ENCODE measurements at places on chromosomes 5 and 9.

DNA sequence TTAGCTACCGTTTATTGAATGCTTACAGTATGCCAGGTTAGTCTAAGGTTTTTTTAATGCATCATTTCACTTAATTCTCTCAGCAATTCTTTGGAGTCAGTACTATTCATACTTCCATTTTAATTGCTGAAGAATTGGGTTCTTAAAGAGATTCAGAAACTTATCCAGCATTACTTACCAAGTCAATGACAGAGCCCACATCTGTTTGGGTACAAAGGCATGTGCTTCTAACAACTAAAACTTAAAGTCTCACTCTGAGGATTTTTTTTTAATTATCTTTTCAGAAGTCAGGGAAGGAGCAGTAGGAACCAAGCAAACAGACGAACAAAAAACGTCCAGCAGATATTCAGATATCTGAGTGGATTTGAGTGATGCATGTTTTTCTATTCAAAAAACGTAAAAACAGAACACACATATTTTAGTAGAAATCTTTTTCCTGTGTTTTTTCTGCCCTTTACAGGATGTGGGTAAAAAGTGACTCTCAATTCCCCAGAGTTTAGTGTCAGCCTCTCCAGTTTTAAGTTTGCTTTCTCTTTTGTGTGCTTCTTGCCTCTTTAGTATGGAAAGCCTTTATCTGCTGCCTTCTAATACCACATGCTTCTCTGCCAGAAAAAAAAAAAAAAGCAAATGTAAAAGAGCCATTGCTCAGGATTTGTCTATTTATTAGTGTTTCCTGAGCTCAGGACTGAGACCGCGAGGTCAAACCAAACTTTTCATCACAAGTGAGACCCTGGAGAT lies 118.0 kb downstream of the PRKACG start:
- DNase-seq: no peak

- DNase-seq: no peak
Measured at GRCh38 chr9:25773805-25774204, 95.6 kb upstream of the TUSC1 start.

DNA sequence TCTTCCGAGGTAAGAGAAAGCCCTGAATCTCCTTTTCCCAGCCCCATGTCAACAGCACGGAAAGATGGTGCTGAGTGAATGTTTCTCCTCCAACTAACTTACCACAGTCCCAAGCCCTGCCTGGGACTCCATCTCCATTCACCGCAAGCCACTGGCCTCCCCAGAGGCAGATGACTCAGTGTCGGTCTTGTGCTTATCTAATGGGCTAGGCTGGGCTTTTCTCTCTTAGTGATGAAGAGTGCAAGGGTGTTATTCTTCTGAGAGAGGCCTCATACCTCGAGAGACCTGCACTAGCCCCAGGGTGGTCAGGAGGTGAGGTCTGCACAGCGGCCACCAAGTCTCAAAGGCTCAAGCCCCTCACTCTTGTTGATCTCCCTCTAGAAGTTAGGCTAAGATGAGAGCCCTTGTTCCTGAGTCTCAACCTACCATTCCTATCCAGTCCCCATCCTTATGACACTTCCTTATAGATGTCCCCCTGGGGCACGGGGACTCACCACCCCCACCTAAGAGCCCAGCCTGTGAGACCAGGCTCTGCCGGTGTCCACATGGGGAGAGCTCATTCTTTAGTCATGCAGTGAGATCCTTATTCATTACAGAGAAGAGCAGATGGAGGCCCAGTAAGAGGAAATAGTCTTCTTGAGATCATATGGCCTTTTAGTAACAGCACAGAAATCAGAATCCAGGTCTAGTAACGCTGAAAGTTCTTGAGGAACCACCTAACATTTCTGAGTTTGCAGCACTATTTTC lies 127.0 kb downstream of the SAXO1 start:
- DNase-seq: no peak

DNA sequence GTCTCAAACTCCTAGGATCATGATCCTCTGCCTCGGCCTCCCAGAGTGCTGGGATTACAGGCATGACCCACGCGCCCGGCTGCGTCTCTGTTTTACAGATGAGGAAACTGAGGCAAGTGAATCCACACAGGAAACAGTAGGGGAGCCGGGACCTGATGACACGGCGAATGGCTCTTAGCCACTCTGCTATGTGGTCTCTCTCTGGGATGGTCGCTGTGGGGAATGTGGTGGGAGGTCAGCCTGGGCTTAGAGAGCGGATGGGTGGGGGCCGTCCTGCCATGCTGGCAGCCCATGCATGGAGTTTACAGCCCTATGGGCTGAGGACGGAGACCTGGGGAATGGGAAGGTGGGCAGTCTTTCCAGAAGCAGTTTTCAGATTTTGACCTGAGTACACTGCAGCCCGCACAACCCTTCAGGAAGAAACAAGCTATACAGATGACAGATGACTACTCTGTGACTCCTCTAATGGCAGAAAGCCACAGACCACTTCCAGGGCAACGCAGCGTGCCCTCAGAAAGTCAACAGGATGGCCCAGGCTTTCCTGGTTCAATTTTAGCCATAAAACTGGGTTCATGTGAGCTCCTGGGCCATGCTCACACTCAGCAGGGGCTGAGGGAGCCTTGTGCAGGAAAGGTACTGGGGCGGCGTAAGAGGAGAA lies 136.1 kb upstream of the RAPGEF1 start:
- no peak for DNase-seq

DNA sequence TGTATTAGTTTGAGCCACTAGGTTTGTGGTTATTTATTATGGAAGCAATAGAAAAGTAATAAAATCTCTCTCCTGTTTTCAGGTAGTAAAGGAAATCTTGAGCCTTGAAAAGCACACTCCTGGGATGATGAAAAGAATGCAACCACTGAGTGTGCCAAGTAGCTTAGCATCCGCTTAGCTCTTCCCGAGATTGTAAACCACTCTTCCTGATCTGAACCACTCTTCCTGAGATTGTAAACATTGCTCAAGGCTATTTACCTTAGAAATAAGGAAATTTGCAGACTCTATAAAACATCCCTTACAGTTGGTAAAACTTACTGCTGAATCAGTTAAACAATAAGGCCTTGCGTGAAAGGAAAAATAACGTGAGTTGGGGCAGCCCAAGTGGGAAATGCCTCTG lies 17.4 kb upstream of the IL33 start:
- DNase-seq: no peak

DNA sequence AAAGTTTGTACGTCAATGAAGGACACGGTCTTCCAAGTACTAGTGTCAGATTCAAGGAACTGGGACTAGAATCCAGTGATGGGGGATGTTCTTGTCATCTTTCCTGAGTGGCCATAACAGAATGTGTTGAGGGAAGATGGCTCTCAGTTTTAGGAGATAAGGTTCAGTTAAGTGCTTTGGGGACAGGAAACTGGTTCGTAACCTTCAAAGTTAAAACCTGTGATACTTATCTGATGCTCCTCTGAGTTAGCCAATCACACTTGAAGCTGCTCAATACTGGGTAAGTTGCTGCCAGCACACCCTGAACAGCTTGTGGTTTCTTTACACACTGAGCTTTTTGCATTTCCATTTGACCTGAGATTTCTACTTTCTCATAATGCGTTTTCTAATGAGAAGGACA lies 64.4 kb downstream of the PIK3R1 start:
- no peak for DNase-seq

DNA sequence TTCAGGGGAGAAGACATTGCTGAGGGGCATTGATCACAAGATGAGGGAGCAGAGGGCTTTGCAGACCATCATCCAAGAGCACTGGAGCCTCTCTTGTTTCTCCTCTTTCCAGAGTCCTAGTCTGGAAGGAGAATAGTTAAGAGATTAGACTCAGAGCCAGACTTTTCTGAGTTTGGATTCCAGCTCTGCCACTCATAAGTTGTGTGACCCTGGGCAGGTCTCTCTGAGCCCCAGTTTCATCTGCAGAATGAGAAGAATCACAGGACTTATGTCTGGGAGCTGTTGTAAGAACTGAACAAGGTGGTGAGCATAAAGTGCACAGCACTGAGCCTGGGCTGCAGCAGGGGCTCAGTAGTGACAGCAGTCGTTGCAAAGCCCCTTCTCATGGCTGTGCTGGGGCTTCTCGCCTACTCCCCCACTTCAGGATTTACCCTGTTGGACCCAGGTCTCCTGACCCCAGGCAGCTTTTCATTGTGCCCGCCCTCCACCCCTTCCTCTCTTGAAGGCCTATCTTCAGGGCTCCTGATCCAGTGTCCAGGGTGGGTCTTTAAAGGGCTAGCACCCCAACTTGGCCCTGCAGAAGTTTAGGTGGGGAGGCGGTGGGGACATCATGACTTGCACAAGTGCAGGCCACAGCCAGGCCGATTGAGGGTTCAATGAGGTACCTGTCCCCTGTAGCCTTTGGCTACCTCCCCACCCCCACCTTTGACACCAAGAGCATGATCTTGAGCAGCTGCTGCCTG lies 1.5 kb downstream of the SYNPO start:
- no peak for DNase-seq

- DNase-seq: no peak
Measured at GRCh38 chr9:94002316-94003140, 47.4 kb upstream of the BARX1 start.

DNA sequence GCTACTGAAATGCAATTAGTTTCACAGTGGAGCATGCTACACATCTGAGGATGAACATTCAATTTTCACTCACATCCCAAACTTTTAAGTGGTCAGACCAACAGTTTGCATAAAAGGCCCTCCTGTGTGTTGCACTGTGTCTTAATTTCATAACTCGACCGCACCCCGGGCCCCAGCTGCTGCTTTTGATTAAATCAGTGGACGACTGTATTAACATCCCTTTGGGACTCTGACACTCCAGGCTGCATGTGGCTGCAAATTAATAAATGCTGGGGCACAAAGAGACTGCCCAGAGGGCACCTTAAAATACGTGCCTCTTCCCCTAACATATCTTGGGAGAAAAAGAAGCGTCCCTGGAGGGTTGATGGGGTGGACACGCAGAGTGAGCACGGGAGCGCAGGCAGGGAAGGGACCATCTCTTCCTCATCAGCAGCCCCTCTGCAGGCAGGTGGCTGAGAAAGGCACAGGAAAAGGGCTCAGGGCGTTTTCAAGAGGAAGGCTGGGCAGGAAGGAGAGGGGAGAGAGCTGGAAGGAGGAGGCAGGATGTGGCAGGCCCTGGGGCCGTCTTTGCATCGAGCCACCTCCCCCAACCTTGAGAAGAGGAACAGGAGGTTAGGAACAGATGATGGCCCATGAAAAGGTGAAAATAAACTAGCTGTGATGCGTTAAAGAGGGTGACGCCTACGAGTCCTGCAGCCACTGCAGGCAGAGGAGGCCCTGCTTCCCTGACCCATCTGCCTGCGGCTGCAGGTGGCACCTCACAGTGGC lies 18.6 kb downstream of the MED10 start:
- DNase-seq: no peak

DNA sequence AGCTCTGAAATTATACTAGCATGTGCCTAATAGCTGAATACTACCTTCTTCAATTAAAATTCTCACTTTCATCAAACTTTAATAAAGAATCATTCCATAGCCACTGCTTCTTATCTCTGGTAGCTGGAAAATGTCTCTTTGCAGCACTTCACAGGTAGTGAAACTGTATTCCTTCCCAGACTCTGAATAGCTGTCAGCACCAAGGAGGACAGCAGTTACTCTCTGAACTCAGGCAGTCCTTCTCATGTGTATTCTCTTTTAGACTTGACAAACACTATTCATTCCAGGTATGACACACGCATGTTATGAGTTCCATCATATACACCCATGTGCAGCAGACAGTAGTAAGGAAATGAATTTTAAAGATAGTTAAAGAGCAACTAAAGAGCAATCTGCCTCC lies 627.1 kb downstream of the EFNA5 start:
- no peak for DNase-seq

- peak; percentile 11 for DNase-seq
Measured at GRCh38 chr9:89701221-89701798, 96.5 kb downstream of the GADD45G start.

DNA sequence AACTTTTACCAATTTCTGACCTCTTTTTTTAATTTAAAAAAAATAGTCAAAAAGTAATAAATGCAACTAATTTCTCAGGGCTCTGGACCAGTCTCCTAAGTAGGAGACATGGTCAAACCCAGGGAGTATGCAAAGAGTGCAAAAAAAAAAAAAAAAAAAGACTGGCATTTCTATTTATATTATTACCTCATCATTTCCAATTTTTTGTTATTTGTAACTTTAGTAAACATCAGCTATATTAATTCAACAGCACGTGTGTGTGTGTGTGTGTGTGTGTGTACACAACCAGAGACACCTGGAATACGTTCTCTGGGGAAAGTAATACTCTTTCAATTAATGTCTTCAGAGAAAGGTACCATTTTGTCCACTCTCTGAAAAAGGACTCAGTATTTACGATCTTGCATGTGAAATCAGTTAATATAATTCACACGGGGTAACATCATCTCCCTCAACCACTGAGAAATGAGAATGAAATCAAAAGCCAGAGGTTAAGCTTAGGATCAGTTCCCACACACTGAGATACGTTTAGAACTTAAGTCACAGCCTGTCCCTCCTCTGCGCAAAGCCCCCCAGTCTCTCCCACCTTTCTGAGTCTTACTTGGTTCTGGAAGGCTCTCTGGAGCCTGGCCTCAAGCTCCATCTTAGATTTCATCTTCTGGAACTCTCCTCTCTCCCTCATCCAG lies 21.9 kb downstream of the ZNF608 start:
- DNase-seq: no peak

- DNase-seq: no peak
Measured at GRCh38 chr5:119343766-119344165, 12.1 kb upstream of the TNFAIP8 start.

DNA sequence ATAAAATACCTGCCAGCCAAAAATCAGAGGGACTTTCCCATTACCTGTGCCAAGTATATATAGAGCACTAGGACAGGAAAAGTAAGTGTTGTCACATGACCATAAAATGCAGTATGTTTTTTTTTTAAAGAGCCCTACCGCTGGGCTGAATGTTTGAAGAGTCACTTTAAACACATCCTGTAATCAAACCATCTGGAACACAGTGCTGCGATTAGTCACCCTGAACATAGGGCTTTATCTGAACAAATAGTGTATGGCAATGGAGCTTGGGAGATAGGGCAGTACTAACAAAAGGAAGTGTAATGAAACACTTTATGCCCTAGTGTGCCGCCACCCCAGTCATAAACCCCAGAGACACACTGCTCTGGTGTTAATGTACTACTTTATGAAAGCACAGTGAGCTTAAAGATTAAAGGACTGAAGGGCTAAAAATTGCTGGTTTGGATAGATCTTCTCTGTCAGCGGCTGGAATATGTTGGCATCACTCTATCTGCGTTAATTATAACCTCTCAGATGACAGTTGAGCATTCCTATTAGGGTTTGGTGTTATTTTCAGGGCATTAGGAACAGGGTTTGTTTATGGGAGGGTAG lies 90.4 kb downstream of the ZNF608 start:
- no peak for DNase-seq

GRCh38 chr5:133458435-133458834 lies 153.9 kb downstream of the FSTL4 start:
- no peak for DNase-seq

DNA sequence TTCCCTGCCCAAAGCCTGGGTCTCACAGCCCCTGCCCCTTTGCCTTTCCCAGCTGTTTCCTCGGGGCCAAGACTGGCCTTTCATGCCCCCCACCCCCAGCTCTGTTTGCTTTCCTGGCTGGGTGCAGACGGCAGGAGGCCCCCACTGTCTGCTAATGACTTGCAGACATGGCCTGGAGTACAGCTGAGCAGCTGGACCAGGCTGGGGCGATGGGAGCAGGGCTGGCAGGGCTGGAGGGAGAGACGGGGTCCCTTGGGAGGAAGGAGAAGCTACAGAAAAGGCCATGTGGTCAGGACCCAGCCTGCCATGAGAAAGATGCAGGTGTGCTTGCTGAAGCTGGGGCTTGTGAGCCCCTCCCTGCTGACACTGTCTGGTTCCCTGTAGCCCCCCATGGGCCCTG lies 28.3 kb upstream of the GFPT2 start:
- DNase-seq: no peak
